ENCODE measurements at places on chromosomes 6 and 20. TPM values are rescaled to one million over a fixed set of nuclear protein-coding genes. Genes with fewer than 3 reads are reported as not detected.

Gene ZFP57
- not detected for total RNA-seq

DNA sequence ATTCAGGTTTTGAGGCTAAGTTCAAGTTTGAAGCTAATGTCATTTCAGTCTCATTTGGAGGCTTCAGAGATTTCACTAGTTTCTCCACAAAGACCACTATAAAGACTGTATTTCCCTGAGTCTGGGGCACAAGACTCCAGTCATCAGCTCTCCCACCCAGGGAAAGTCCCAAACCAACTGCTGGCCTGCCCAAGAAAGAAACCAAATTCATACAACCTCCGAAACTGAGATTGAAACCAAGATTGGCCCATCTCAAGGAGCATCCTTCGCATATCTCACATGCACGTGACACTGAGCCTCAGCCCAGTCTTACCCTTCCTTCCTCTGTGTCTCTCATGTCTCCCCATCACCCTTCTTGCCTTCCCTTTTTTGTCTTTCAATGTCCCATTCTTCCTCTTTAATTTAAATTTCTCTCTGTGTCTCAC, 3.5 kb upstream of the LTA start:
- DNase-seq, result no peak

DNA sequence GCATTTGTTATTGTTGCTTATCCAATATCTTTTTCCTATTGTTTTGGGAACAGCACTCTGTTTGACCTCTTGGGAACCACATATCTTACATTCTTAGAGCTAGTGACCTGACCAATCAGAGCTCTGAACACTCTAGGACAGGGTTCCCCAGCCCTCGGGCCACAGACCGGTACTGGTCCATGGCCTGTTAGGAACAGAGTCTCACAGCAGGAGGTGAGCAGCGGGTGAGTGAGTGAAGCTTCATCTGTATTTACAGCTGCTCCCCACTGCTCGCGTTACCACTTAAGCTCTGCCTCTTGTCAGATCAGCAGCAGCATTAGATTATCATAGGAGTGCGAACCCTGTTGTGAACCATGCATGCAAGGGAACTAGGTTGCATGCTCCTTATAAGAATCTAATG, 226.0 kb upstream of the TSHZ2 start:
- no peak for DNase-seq

- peak; percentile 58 for DNase-seq
Observed at GRCh38 chr6:140670021-140670420, 1295.6 kb upstream of the CITED2 start.

Gene VSX1
- total RNA-seq, result not detected

- no peak for DNase-seq
Observed at GRCh38 chr6:26388441-26388840, 5.5 kb downstream of the BTN2A2 start.

- DNase-seq, result peak; percentile 28
Observed at GRCh38 chr20:6164421-6165341, 41.9 kb upstream of the FERMT1 start.

GRCh38 chr6:110514818-110515217, 38.4 kb upstream of the SLC22A16 start:
- no peak for DNase-seq

DNA sequence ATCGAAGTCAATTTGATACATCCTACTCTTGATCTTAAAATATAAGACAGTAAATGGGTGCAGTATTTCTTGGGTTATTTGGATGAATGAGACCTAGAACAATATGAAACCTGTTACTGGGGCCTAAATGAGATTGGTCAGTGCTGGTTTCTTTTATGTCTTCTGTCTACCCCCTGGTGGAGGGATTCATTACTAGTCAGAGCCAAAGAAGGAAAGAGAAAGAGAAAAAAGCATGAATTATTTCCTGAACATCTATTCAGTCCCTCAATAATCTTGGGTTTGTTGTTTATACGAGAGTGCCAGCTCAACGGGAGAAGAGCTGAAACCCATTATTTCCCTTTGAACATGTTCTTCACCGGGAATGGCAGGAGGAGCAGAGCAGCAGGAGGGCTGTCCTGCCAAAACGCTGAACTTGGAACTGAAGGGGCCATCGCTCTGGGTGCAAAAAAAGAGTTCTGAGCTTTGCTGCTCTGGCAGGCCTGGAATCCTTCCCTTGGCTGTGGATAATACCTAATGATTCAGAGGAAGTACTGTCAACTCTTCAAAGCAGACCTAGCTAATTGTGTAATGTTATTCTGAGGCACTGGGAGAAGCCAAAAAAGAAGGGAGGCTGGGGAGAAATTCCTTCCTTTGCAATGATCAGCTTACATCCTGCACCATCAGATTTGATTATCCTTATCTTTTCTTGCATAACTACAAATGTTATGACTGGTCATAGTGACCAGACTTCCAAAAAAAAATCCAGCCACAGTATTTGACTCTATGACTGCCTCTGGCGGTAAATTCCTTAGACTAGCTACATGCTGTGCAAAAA, 72.0 kb downstream of the BLOC1S5 start:
- DNase-seq, result peak; percentile 99

- no peak for DNase-seq
Observed at GRCh38 chr6:149473080-149474052, 11.4 kb downstream of the ZC3H12D start.

GRCh38 chr6:153673225-153673624, 365.8 kb upstream of the OPRM1 start:
- no peak for DNase-seq

DNA sequence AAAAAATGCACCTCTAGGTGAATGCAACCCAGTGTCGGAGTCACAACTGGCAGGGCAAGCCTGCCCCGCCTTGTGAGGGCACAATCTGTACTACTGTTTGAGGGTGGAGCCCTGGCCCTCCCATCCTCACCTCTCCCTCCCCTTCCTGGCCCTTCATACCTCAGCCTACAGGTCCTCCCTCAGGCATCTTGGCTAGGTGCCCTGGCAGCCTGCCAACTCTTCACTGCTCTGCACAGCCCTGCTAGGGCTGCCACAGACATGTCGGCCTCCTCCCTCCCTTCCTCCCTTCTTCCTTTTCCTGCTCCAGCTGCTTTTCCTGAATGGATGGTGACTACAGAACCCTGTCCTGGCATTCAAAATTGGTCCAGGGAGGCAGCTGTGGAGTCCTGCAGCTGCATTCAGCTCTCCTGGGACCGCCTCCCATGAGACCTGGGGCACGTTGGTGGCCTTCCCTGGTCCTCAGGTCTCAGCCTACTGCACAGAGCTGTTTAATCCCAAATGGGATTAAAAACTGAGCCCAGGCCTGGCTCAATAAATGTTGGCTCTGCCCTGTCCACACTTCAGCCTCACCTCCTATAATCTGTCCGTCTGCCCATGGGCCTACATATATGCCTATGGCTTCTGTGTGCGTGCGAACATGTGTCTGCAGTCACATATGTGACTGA, 52.7 kb downstream of the CDH22 start:
- DNase-seq, result peak; percentile 35

Gene LYRM2
- 19.6 TPM for total RNA-seq

DNA sequence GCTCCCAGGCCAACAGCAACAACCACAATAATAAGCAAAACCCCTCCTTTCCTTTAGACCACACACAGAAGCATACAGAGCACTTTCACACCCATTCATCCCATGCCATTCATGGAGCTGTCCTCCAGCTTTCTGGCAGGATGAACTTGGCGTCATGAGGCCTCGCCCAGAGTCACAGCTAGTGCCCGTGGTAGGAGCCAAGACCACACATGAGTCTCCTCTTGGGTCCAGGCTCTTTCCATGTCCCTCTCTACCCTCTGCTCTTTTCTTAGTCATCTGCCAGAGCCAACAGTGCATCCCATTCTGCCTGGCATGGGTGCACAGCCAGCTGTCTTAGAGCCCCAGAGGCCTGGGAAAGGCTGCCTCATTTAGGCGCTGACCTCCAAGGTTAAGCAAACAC, 1.8 kb upstream of the TGM3 start:
- no peak for DNase-seq

DNA sequence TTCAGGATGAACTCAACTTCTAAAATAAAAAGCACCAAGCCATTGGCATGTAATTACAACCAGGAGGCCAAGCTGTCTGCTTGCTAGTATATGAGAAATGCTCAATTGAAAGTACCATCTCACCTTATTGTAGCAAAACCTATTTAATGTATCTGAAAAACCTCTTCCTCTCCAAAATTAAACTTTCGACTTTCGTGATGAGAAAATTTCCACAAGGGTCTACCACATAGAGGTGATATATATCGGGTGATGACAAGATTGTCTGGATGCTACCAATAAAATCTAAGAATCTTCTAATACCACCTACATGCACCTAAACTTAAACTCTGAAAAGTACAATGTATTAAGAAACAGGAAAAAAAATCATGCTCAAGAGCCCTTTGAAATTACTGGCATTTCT, 74.2 kb downstream of the ATXN1 start:
- DNase-seq, result no peak

- no peak for DNase-seq
Observed at GRCh38 chr6:42147138-42147562, 4.7 kb upstream of the C6orf132 start.

GRCh38 chr20:1667502-1668085, 10.0 kb upstream of the SIRPG start:
- no peak for DNase-seq

GRCh38 chr20:38883081-38883980, 42.9 kb upstream of the FAM83D start:
- peak; percentile 12 for DNase-seq

DNA sequence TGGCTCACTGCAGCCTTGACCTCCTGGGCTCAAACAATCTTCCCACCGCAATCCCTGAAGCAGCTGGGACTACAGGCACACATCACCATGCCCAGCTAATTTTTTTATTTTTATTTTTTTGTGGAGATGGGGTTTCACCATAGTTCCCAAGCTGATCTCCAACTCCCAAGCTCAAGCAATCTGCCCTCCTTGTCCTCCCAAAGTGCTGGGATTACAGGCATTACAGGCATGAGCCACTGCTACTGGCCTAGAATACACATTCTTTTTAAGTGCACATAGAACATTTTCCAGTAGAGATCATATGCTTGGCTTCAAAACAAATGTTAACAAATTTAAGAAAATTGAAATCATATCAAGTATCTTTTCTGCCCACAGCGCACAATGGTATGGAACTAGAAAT, 176.8 kb upstream of the MARCKS start:
- no peak for DNase-seq

DNA sequence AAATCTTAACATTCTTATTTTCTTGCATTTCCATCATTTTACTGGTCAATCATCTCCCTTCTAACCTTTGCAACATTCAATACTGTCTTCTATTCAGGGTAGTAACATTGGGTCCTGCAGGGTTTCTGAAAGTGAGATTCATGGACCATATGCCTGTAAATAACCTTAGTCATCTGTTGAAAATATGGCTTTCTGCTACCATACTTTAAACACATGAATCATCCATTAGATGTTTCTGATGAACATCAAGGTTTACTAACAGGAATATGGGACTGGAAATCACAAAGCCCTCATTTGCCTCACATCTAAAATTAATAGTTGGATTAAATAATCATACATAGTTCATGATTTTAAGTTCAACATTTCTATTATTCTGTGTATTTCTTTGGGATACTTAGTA, 475.9 kb upstream of the MARCKS start:
- no peak for DNase-seq

DNA sequence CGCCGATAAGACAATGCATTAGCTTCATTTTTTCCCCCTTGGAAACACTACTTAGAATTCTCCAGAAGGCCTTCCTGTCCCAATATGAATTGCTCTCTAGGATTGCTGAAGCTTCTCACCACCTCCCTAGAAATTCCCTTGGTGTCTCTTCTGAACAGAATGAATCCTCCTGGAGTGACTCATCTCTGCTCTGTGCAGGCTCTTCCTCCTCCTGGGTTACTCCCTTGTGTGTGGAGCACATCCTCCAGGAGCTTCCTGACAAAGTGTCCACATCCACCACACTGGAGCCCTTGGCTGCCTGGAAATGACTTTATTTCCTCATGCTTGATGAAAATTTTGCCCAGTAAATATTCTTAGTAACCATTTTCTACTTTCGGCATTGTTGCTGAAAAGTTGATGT, 54.4 kb downstream of the DTNBP1 start:
- peak; percentile 54 for DNase-seq

DNA sequence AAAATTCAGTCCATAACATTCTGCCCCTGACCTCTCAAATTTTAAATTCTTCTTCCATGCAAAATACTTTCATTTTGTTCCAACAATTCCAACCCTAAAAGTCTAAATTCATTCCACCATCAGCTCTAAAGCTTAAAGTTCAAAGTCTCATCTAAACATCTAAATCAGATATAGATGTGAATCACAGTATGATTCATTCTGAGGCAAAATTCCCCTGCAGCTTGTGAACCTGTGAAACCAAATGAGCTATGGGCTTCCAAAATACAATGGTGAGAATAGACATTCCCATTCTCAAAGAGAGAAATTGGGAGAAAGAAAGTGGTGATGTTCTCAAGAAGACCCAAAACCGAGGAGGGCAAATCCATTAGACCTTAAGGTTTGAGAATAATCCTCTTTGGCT, 309.8 kb downstream of the HIVEP2 start:
- DNase-seq, result peak; percentile 58

Gene OPRL1
- 0.63 TPM for total RNA-seq

- no peak for DNase-seq
Observed at GRCh38 chr6:137746264-137746663, 120.8 kb upstream of the TNFAIP3 start.

Gene ROS1
- total RNA-seq, result 0.18 TPM

DNA sequence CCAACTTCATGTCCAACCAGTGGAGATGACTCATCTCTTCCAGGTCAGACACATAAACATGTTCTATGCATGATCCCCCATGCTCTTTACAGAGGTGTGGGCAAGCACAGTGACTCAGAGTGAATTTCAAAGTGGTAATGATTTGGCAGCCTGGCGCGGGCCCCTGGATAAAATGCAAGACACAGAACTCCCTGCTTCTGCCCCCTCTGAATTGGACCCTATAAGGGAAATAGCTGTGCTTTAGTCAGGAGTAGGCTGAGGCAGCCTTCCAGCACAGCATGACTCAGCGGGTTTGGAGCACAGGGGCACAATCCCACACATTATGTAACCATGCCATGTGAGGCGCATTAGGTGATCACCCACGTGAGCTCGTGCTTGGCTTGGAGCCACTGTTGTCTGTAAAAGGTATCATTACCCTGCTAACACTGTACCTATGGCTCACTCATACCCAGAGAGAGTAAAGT, 127.4 kb downstream of the C6orf118 start:
- DNase-seq, result peak; percentile 79

- DNase-seq, result peak; percentile 66
Observed at GRCh38 chr20:8218861-8219260, 86.8 kb downstream of the PLCB1 start.

Gene CYB5R4
- 7.2 TPM for total RNA-seq

Gene OTOR
- total RNA-seq, result not detected

- no peak for DNase-seq
Observed at GRCh38 chr6:143697076-143697800, 19.5 kb downstream of the PHACTR2 start.

GRCh38 chr6:163369628-163370365, 44.7 kb upstream of the QKI start:
- no peak for DNase-seq

GRCh38 chr20:50450881-50451752, 59.1 kb upstream of the PTPN1 start:
- DNase-seq, result peak; percentile 32

DNA sequence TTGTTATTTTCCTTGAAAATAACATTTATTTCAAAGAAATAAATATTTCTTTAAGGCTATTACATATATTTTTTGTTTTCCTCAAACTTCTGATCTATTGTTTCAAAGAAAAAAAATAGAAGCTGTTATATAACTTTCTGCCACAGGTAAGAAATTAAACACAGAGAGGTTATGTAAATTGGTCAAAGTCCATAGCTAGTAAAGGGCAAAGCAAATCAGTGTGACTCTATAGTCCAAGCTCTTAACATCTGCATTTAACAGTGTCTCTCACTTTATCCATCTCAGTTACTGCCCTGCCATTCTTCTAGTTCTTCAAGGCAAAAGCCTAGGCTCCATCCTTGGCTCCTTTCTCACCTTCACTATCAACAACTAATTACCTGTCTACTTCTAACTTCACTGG, 57.1 kb downstream of the RWDD2A start:
- no peak for DNase-seq
